Mesenteric fat pad (tissue), 1 donor: ENCODE measurements at places on chromosomes 3 and 15. TPM values are rescaled to one million over a fixed set of nuclear protein-coding genes. Genes with fewer than 3 reads are reported as not detected.

GRCh38 chr15:93121107-93121506 lies 32.1 kb upstream of the RGMA start:
- DNase-seq = no peak

WDR93 gene
- 0.32 TPM for total RNA-seq

DNA sequence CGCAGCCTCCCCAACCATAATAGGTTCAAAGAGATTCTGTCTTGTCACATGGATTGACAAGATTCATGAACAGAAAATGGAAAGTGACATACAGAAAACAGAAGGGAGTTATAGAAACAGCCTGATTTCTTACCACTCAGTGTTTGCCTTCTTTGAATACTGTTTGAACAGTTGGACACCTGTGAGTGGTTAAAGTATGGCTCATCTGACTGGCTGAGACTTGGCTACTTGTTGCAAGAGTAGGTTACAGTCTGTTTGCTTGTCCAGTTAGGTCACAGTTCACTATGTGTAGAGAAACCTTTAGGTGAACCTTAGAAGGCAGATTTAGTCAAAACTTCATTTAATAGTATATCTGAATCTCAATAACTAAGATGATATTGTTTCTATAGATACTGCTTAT lies 1003.9 kb upstream of the EPHA6 start:
- no peak for DNase-seq

DNA sequence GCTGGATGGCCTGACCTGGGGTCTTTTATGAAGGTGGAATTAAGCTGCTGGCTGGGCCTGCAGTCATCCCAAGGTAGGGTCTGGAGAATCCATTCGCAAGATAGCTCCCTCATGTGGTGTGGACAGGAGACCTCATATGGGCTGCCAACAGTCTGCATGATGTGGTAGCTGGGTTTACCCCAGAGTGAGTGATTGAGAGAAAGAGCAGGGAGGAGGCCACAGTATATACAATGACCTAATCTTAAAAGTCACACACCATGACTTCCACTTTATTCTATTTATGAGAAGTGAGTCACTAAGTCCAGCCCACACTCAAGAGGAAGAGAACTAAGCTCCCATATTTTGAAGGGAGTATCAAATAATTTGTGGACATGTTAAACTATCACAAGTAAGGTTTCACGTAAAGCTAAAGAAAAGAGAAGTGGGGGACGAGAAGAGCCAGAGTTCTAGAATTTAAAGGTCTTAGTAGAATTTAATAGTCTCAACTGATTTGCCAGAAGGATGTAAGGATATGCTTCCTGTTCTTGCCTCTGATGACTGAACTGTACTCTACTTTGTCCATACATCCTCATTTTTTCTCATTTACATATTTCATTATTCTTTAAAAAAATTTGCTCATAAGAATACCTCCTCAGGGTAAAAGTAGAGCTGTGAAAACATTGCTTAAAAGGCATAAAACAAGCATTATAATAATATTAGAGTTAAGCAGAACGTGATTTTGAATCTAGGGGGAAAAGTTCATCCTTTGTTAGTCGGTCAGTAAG lies 184.4 kb downstream of the PEX5L start:
- no peak for DNase-seq

DNA sequence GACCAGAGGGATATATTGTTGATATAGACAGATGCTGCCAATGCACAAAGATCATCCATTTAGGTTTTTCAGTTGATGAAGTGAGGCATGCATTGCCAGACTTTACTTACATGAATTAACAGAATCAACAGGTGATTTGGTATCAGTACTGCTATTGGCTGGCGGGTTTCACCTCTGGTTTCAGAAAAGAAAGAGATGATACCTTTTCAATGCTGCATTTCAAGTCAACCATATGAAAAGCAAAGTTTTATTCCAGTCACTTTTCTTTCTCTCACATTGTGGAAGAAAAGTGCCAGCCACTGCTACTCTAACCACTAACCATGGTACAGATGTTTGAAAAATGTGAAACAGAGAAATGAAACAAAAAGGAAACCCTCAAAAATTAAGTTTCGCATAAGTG lies 289.1 kb downstream of the TIGIT start:
- no peak for DNase-seq

DNA sequence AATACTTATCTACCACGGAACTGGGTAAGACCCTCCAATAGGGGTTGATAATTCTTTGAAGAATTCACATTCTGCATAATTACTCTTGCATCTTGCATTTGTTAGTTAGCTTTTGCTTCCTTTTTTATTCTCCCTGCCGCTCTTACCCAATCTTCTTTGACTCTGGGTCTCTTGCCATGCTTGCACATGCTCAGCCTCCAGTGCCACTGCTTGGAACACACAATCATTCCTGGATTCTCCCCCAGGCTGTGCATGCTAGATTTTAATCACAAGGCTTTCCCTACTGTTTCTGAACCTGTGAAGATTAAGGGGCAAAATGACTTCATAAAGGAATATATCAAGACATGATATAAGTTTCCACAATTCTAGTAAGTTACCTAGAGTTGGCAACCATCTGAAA lies 133.1 kb downstream of the IL1RAP start:
- no peak for DNase-seq

- DNase-seq = no peak
Measured at GRCh38 chr3:151660885-151661284, 72.8 kb upstream of the AADACL2 start.

GRCh38 chr3:62368705-62369475 lies 4.5 kb downstream of the FEZF2 start:
- no peak for DNase-seq

DNA sequence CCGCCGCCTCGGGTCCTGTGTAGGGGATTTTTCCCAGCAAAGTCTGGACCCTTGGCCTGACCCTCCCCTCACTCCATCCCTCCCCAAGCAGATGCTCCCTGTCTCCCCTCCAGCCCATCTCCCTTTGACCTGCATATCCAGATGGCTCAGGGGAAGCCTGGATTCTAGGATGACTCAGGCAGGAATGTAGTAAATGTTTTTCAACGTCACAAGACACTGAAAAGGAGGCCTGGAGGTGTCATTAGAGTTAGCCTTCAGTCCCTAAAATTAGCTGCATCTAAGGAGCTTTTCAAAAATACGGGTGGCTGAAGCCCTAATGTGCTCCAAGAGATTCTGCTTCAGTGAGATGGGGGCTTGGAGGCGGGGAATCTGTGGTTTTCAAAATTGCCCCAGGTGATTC lies 7.2 kb downstream of the ACAN start:
- no peak for DNase-seq
